Anterior cingulate cortex (tissue), 58 donors: ENCODE measurements at places on chromosomes 5 and 9.
A peak's percentile ranks its signal among the peaks of the same experiment; 100 is the strongest.

DNA sequence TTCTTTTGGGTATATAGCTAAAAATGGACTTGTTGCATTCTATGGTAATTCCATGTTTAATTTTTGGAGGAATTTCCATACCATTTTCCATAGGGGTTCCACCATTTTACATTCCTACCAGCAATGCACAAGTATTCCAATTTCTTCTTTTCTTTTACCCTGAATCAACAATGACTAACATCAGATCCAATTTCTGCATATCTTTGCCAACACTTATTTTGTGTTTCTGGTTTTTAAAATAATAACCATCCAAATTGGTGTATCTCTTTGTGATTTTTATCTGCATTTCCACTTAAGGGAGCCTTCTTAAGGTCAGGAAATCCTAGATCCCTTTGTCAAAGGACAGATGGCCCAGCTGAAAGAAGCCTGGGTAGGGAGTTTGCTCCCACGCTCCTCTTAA is 29.5 kb upstream of the SMU1 start:
- no peak for DNase-seq

DNA sequence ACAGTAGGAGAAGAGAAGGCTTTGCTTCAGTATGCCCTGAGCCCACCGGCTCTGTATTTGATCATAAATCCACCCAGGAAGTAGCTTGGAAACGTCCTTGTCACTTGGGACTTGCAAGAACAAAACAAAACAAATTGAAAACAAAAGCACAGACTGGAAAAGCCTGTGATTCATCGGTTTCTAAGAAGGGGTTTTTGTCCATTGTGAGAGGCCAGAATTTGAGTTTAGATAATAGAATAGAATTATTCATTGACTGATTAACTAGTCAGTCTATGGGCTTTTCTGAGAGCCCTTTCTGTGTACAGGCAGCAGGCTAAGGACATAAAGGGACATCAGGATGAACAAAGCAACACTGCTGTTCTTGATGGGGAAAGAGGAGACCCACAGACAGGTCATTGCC is 424.8 kb downstream of the IRX1 start:
- DNase-seq: no peak

DNA sequence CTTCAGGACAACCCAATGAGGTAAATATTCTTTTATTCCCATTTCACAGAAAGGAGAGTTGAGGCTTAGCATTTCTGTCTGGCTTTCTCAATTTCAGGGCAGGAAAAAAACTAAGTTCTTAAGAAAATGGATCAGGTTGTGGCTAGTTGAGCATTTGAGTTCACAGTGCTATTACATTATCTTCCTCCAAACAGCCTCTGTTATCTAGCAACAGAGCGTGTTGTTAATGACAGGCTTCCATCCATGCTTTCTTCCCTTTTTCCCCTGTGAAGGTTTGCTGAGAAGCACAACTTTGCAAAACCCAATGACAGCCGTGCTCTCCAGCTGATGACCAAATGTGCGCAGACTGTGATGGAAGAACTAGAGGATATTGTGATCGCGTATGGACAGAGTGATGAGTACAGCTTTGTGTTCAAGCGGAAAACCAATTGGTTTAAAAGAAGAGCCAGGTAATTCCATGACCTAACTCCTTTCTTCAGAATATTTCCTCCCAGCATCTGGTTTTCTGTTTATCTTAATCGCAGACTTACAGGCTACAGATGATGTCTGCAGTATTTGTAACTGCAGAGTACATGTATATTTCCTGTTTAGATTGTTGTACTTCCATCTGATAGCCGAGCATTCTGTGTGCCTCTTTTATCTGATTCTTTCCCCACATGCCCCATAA is 1.5 kb downstream of the THG1L start:
- no peak for DNase-seq

GRCh38 chr9:12463641-12464040 is 229.5 kb upstream of the TYRP1 start:
- no peak for DNase-seq

DNA sequence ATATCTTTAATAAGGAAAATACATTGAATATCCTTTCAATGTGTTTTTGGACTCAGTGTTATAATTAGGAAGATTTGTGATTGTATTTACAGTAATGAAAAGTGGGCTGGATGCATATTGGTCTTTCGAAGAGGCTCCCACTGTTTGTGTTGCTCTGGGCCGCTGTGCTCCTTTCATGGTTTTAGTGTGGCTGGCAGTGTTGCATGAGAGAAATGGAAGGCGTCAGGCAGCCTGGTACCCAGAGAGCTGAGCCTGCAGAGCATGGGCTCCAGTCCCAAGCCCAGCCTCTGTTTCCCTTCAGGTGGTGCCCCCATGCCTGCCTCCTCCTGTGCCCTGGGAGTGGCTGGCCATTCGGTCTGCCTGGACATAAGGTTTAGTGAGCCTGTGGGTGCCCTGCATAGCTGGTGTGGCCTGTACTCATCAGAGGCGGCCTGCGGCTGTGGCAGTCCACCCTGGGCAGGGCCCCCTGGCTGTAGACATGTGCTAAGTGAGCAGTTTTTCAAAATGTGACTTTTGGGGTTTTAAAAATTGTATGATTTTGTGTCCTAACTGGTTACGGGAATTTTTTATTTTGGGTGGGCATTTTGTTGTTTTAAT is 27.4 kb upstream of the FAM120AOS start:
- no peak for DNase-seq

DNA sequence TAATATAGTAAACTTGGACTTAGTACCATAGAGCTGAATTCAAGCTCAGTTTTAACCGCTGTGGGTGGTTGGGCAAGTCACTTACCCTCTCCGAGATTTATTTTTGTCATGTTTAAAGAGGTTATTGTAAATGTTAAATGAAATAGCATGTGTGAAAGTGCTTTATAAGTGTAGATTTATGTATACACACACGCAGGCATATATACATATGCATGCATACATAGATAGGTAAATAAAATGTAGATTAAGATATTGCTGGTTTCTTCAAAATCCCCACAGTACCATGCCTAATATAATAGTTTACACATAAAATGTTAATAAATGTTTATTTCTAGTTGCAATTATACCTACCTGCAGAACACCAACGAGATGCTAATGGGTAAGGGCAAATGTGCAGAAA is 164.5 kb upstream of the EGFLAM start:
- no peak for DNase-seq

DNA sequence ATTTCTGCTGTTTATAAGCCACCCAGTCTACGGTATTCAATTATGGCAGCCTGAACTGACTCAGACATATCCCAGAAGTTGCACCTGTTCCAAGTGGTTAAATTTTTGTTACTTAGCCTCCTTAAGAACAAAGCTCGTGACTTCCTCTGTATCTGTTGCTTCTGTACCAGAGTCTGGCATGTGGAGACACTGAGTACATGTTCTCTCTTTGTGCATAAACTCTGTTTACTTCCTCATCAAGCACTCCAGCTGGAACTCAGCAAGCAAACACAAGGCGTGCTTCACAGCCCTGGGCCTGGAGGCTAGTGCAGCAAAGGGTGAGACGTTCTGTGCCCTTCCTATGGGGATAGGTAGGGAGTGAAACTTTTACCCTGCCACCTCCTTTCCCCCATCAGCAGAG is 19.0 kb downstream of the C9orf152 start:
- DNase-seq: peak; percentile 3

- DNase-seq: no peak
Measured at GRCh38 chr9:106321394-106322180, 541.4 kb upstream of the ZNF462 start.

- no peak for DNase-seq
Measured at GRCh38 chr5:167245868-167246267, 1045.6 kb upstream of the WWC1 start.

DNA sequence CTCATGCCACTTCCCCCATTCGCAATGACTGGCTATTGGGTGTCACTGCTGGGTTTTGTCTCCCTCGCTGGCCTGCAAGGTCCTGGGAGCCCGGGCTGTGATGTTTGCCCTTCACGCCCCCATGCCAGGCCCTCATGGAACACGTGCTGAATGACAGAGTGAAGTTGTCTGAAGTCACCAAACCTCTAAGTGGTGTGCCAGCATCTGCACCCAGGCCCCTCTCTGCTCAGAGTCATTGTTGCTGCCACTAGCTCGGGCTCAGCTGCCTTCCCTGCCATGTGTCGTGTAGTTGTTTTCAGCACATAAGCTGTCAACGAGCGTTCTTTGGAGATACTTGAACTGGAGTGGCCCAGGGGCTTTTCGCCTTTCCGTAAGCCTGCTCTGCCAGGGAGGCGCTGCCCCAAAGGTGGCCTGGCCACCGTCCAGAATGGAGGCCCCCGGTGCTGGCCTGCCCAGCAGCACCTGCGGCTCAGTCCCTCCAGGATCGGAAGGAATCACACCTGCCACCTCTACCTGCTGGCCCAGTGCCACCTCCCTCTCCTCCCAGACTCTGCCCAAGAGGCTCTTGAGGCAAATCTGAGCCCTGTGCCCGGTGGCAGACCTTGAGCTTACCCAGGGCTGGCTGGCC is 250.1 kb downstream of the PBX3 start:
- DNase-seq: no peak
